Neural progenitor cell (in vitro differentiated cells): ENCODE measurements at places on chromosomes 5 and 9. TPM values are rescaled to one million over a fixed set of nuclear protein-coding genes. Genes with fewer than 3 reads are reported as not detected.

GRPEL2 gene
- total RNA-seq = 27.0 and 42.5 TPM in 2 replicates

SPATA31C1 gene
- not detected in 2 replicates for total RNA-seq

SLC28A3 gene
- total RNA-seq = 0.06 TPM in 1 of 2 replicates, not detected in the other

MEGF10 gene
- 1.3 and 2.2 TPM in 2 replicates for total RNA-seq

DNAJC18 gene
- 13.7 and 21.7 TPM in 2 replicates for total RNA-seq

SCGB3A1 gene
- total RNA-seq = not detected in 2 replicates

GRCh38 chr9:99375481-99375880 lies 153.4 kb downstream of the SEC61B start:
- H3K27me3 ChIP-seq = no peaks in the 10 kb centered on the region
- DNase-seq = no peak
- no peak overlapping the region for H3K27ac ChIP-seq
- no peaks in the 10 kb centered on the region for H3K36me3 ChIP-seq

DNA sequence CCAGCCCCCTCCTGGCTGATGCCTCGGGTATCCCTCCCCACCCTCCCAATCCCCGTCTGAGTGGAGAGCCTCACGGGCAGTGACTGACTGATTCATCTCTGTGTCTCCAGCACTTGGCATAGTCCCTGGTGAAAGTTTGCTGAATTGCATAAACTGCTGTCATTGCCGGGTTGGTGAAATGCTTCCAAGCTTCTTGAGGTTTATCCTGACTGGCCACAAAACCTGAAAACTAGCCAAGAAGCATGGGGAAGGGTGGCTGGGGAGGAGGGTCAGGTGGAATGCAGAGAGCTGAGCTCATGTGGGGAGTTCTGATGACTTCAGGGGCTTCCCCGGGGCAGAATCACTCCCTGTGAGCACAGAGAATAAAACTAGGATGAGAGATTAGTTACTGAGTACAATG lies 56.9 kb upstream of the GGTA1 start:
- no peaks in the 10 kb centered on the region for H3K27me3 ChIP-seq
- H3K4me3 ChIP-seq = no peak overlapping the region
- no peak for DNase-seq

- DNase-seq = no peak
- peaks cover 6% of the 10 kb centered on the region for H3K4me1 ChIP-seq
- H3K27me3 ChIP-seq = no peaks in the 10 kb centered on the region
- H3K27ac ChIP-seq = no peak overlapping the region
- no peak overlapping the region for H3K4me3 ChIP-seq
Measured at GRCh38 chr5:10595672-10596309, 31.9 kb downstream of the ANKRD33B start.

GRCh38 chr9:20925256-20926045 lies 106.0 kb downstream of the HACD4 start:
- H3K4me1 ChIP-seq = no peaks in the 10 kb centered on the region
- no peaks in the 10 kb centered on the region for H3K36me3 ChIP-seq
- no peaks in the 10 kb centered on the region for H3K27me3 ChIP-seq
- no peak overlapping the region for H3K4me3 ChIP-seq
- no peak for DNase-seq

GRCh38 chr5:97297704-97298091 lies 114.7 kb upstream of the RIOK2 start:
- no peaks in the 10 kb centered on the region for H3K36me3 ChIP-seq
- no peak overlapping the region for H3K4me3 ChIP-seq
- DNase-seq = no peak
- H3K4me1 ChIP-seq = no peaks in the 10 kb centered on the region

DNA sequence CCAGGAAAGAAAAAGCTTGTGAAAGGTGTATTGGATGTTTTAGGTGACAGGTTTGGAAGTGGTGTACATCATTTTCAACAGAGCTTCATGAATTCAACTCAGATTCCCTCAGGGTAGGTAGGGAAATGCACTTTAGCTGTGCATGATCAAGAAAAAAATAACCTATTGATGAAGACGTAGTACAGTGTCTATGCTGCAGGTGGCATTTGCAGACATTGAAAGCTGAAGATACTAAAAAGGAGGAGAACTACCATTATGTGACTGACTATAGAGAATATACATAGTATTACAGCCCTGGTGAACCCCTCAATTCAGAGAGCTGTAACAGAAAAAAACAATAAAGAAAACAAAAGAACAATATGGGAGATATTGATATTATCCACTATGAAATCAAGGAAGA lies 2344.7 kb upstream of the ACO1 start:
- no peak overlapping the region for H3K4me3 ChIP-seq
- DNase-seq = no peak
- H3K36me3 ChIP-seq = no peaks in the 10 kb centered on the region

DNA sequence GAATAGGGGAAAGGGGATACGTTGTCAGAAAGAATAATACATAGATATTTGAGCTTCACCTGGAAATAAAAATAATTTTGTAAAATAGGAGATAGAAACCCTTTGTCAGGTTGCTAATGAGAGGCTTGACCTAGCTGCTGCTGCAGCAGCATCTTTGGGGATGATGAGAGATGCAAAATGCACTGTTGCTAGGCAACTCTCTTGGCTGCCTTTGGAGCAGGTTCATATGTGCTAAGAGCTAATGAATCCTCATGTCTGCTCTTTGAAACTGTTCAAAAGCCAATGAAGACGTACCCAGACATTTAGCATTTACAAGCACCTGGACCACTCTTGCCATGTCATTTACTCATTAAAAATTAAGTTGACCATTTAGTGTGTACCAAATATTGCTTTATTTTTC lies 121.7 kb downstream of the FOCAD start:
- no peak overlapping the region for H3K27ac ChIP-seq
- H3K36me3 ChIP-seq = no peaks in the 10 kb centered on the region
- H3K4me1 ChIP-seq = no peaks in the 10 kb centered on the region
- no peak overlapping the region for H3K4me3 ChIP-seq
- no peak for DNase-seq

- no peak for DNase-seq
- no peaks in the 10 kb centered on the region for H3K36me3 ChIP-seq
- peaks cover 7% of the 10 kb centered on the region for H3K4me1 ChIP-seq
- H3K4me3 ChIP-seq = no peak overlapping the region
Measured at GRCh38 chr9:137449081-137449844, 8.1 kb upstream of the ENTPD8 start.

GRCh38 chr9:137832191-137832700 lies 45.3 kb upstream of the CACNA1B start:
- H3K4me3 ChIP-seq = no peak overlapping the region
- no peaks in the 10 kb centered on the region for H3K4me1 ChIP-seq
- no peaks in the 10 kb centered on the region for H3K27me3 ChIP-seq
- no peak for DNase-seq
- H3K36me3 ChIP-seq = no peaks in the 10 kb centered on the region
